Pulmonary artery endothelial cell (primary cell): ENCODE measurements at places on chromosomes 13 and 19. TPM values are rescaled to one million over a fixed set of nuclear protein-coding genes. Genes with fewer than 3 reads are reported as not detected.
A peak's percentile ranks its signal among the peaks of the same experiment; 100 is the strongest.

DNA sequence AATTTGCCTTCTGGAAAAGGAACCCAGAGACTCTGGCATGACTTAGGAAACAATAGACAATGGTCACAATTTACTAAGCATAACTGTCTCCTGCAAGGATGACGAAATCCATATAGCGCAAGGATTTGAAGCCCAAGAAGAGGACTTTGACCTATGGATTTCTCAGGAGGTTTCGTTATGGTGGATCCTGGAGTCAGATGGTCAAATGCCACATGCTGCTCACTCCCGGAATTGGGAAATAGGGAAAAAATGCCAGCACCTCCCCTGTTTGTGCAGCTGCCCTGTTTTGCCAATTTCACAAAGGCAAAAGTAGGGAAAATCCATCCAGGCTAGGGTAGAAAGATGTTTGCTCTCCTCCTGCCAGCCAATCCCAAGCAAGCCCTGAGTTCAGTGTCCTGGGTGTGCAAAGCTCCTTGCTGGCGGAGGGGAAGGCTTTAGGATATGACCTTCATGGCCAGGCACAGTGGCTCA is 23.4 kb downstream of the RDH8 start:
- DNase-seq = no peak

GRCh38 chr19:38816131-38816750 is 3.5 kb upstream of the LGALS4 start:
- no peak for DNase-seq

DNA sequence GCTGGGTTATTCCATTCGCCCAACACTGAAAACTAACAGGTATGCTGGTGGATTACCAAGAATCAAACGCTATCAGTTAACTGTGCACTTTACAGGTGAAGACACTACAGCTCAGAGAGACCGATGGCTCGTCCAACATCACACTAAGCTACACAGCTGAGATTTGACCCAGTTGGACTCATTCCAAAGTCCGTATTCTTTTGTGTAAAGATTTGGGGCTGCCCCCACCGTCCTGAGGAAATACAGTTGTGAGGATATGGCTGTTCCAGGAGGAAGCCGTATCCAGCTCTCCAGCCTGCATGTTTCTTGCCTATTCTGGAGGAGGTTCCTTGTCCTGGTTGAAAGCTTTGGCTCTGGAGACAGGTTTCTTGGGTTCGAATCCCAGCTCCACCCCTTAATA is 4.2 kb downstream of the ZSCAN5A start:
- DNase-seq = no peak

GRCh38 chr13:55937180-55937579 is 1203.5 kb upstream of the PRR20A start:
- no peak for DNase-seq

GRCh38 chr13:52371736-52372247 is 34.2 kb downstream of the THSD1 start:
- DNase-seq = peak; percentile 15

DNA sequence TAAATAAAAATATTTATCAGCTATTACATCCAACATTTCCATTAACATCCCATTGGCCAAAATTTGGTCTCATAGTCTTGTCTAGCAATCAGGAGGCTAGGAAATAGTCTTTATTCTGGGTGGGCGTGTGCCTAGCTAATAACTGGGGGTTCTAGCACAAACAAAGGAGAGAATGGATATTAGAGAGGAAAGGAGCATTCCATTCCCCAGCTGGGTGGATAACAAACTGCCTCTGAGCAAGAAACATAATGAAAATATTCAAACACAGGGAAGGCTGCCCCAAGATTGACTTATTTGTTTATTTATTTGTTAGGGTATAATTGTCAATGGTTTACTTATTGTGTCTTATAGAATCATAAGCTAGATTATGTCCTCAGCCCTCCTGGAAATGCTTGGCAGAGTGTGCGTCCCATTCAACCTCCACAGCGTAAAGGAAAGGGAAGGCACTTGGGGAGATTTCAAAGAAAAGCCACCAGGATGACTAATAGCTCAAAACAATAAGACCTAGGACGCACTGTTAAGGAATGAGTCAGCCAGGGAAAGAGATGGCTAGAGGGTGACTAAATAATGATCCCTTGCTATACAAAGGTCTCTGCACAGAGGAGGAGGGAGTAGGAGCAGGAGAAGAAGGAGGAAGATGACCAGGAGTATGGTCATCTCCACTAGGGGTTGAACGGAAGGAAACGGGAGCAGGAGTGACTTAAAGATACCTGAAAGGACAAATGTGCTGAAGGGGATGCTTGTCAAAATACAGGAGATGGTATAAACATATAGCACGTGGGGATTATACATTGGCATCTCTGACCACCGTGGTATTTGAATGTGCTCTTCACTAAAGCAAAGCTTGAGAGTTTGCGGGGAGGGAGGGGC is 23.5 kb upstream of the USP12 start:
- DNase-seq = peak; percentile 90

DNA sequence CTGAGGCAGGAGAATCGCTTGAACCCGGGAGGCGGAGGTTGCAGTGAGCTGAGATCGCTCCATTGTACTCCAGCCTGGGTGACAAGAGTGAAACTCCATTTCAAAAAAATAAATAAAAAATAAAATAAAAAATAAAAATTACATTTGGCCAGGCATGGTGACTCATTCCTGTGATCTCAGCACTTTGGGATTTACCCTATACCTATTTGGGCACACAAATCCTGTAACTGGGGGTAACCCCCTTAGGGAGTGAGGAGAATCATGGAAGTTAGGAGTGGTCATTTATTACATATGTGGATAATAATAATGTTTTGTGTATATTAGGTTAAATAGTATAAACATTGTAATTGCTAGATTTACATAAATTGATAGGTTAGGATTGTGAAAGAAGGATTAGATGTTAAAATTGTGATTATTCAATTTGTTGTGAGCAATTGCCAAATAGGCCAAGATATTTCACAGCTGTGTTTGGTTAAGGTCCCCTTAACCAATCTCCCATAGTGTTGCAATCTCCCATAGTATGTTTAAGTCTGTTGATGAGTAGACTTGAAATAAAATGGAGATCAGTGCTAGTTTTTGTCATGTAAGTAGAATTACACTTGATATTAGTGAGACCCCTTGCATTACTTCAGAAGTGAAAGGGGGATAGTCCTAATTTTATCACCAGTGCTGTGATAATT is 30.7 kb downstream of the ZNF844 start:
- no peak for DNase-seq

DNA sequence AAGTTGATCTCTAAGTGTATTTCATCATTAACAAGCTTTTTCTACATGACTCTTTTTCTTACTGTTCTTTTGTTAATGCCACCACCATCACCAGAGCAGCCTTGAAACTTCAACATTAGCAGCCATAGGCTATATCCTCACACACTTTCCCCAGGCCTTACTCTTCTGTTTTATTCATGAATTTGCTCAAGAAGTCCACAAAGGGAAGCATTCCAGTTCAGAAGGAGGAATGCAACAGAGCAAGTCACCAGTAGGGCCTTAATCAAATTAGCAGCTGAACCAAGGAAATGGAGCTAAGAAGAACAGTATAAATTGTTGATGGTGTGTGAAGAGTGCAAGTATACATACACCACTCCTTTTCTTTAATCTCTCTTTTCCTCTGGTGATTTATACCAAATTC is 223.1 kb downstream of the NBEA start:
- no peak for DNase-seq

GRCh38 chr13:94921181-94921580 is 208.8 kb upstream of the SOX21 start:
- DNase-seq = no peak

GRCh38 chr13:85659493-85659892 is 139.7 kb downstream of the SLITRK6 start:
- no peak for DNase-seq

GRCh38 chr13:111534751-111535522 is 214.5 kb downstream of the TEX29 start:
- no peak for DNase-seq

DNA sequence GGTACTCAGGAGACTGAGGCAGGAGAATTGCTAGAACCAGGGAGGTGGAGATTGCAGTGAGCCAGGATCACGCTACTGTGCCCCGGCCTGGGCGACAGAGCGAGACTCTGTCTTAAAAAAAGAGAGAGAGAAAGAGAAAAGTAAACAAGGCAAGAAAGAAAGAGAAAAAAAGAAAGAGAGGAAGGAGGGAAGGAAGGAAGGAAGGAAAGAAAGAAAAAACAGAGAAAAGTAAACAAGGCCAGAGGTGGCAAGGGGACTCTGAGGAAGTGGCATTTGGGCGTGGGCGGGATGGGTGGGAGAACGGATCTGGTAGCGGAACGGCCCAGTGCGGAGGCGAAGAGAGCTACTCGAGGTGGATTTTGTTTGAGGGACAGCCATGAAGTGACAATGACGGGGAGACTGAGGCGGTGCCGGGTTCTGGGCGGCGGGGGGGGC is 7.5 kb upstream of the ARRDC2 start:
- no peak for DNase-seq

The MAMSTR gene
- total RNA-seq = 0.14 and 0.20 TPM in 2 replicates

The ZSCAN4 gene
- total RNA-seq = not detected in 2 replicates

The LGI4 gene
- total RNA-seq = not detected in 2 replicates

The PHLDB3 gene
- total RNA-seq = 9.0 and 11.4 TPM in 2 replicates

The ZNF784 gene
- total RNA-seq = 2.5 and 3.7 TPM in 2 replicates

The C19orf67 gene
- total RNA-seq = 0.13 TPM in 1 of 2 replicates, not detected in the other

The KLK12 gene
- total RNA-seq = not detected in 2 replicates

The DBP gene
- 0.85 and 2.2 TPM in 2 replicates for total RNA-seq

The NDUFA3 gene
- 20.7 and 22.5 TPM in 2 replicates for total RNA-seq

The KLK13 gene
- not detected in 2 replicates for total RNA-seq

The ACER1 gene
- not detected in 2 replicates for total RNA-seq

The CYP4F22 gene
- not detected in 2 replicates for total RNA-seq

The PRX gene
- 1.0 and 1.2 TPM in 2 replicates for total RNA-seq
